ENCODE measurements at places on chromosomes 1 and 21. TPM values are rescaled to one million over a fixed set of nuclear protein-coding genes. Genes with fewer than 3 reads are reported as not detected.

DNA sequence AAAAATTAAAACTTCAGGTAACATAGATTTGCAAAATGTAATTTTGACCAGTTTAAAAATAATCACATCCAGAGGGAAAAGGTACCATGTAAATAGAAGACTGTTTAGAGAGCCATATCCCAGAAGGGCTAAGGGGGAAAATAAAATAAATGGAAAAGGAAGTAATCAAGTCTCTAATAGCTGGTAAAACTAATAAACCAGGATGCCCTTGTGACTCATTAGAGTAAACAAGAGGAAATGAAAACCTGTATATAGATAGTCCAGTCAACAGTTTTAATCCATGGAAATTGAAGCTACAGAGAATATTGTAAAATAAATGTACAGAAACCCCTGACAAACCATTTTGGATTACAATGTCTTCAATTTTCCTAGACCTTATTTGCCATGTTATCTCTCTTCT lies 698.0 kb upstream of the RGS18 start:
- DNase-seq, result no peak

DNA sequence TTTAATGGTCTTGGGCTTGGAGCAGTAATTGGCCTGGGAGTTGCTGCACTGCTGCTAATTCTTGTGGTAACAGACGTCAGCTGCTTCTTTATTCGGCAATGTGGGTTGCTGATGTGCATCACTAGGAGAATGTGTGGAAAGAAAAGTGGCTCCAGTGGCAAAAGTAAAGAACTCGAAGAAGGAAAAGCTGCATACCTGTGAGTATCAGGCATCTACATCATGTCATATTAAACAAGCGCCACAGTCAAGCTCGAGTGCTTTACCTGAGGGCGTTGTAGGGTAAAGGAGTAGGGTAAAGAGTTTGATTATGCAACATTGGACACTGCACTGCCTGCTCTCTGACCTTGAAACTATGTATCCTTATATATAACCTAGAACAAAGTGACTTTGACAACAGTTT lies 510.6 kb downstream of the NCAM2 start:
- no peak for DNase-seq

Gene SERTAD4
- total RNA-seq, result 3.0 TPM

GRCh38 chr1:215958841-215959240 lies 391.7 kb downstream of the KCTD3 start:
- peak; percentile 41 for DNase-seq

DNA sequence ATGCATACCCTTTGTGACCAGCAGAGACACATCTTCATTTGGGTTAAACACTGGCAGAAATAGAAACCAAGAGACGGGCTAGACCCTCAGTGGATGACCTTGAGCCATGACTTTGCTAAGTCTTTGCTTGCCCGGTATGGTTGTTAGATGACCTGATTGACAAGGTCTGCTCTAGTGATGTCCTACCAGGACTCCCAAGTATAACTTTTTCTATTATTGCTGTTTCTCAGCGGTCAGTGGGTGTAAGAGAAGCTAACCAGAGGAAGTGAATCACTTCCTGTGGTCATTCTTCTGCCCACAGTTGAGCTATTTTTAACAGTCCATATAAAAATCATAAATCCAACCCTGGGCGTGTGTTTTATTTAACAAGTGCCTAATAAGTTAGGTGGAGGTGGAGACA lies 126.2 kb upstream of the ETS2 start:
- DNase-seq, result peak; percentile 71

- DNase-seq, result no peak
Measured at GRCh38 chr1:52867087-52867863, 24.7 kb downstream of the ZYG11A start.

DNA sequence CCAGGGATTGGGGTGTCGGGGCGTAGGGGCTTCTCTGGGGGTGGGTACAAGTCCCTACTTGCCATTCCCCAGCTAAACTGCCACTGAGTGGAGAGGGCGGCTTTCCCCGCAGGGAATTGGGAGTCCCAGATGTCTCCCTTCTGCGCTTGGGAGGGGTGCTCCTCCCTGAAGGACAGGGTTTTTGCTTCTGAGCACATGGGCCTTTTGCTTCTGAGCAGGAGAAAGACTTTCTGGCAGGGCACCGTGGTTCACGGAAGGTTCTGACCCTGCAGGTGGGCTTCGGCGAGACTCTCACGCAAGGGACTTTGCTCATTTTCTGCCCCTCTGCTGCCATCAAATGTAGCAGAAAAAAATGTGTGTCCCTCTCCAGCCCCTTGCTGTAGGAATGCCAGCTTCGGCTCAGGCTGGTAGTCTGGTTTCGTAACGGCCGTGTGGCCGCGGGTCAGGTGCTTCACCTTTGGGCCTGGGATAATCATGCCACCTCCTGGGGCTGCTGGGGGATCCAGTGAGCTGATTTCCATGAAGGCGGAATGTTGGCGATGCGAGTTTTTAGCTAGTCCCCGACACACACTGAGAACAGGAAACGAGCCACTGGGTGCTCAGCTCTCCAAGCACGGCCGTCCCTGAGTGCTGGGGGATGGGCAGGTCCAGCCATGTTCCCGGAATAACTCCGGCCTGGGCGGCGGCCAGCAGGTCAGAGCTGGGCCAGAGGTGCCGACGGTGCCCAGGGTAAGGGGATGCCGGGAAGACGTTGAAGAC lies 364.0 kb downstream of the CAMTA1 start:
- DNase-seq, result no peak

- no peak for DNase-seq
Measured at GRCh38 chr1:114505148-114505561, 5.8 kb downstream of the TRIM33 start.

Gene PLPPR4
- total RNA-seq, result 0.69 TPM

- peak; percentile 57 for DNase-seq
Measured at GRCh38 chr1:182215764-182216163, 154.3 kb upstream of the ZNF648 start.

Gene PROX1
- total RNA-seq, result 0.29 TPM

GRCh38 chr21:43827015-43827611 lies 37.7 kb downstream of the RRP1 start:
- DNase-seq, result peak; percentile 80

DNA sequence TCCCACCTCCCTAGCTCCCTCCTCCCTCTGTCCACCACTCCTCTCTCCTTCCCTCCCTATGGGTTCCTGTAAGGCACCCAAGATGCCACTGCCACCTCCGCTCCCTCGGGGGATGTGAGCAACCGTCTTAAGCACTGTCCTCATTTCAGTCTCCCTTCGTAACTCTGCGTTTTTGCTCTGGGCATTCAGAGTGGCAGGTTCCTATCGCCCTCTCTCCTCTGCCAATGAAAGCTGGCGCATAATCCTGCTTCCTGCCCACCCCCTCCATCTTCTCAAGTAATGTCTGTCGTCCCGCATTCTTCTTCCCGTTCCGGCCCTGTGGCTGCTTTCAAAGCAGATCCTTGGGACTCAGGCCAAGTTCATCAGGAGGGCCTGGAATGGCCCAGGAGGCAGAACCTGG lies 253.9 kb upstream of the TMEM51 start:
- DNase-seq, result no peak

All from HFFc6 (cell line).